Activated CD8-positive, alpha-beta memory T cell treated with anti-CD3 and anti-CD28 coated beads for 1 hour (primary cell): ENCODE measurements at places on chromosomes 6 and 20.

DNA sequence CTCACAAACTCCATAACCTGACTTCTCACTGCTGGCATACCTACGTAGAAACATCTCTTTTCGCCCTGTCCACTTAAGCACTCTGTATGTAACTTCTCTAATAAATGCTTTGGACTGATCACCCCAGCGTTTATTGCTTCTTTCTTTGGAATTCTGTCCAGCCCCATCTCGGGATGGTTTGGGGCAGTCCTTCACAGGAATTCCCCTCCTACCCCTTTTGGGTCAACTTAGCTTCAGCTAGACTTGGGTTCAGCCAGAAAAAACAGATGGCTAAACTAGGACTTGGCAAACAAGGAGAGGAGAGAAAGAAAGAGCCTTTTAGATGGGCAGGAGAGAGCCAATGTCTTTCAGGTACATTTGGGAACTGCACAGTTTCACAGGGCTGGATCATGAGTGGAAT, 3.9 kb upstream of the LTV1 start:
- DNase-seq: no peak

GRCh38 chr6:24574809-24575208, 71.2 kb downstream of the KIAA0319 start:
- DNase-seq: no peak

- DNase-seq: no peak
Measured at GRCh38 chr20:34525709-34526416, 9.6 kb downstream of the DYNLRB1 start.

DNA sequence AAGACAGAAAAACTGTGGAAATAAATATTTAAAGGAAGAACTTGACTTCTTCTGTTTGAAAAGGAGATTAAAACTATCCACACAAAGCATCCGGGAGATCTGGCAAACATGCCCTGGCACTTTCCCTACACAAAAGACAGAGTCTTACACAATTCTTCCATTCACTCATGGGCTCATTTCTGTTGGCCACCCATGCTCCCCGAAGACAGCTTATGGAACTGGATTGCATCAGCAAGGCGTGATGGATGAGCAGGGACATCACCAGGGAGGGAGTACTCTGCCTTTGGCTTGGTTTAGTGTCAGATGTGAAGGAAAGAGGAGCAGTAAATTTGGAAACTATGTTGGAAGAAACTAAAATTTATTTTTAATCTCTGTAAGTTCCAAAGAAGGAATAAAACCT, 379.3 kb downstream of the CD109 start:
- DNase-seq: no peak

DNA sequence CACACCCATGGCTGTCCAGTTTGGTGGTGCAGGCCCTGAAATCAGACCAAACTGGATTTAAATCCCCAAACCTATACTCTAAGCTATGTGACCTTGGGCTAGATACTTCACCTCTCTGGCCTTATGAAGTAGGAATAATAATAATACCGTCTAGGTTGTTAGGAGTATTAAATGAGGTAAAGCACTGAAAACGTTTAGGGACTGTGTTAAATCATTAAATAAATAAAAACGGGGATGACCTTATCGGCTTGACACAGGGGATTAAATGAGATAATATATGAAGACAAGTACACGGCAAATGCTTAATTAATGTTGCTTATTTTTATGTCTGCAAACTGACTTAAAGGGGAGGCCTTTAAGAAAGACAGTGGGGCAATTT, 672 bp upstream of the STK4 start:
- no peak for DNase-seq

DNA sequence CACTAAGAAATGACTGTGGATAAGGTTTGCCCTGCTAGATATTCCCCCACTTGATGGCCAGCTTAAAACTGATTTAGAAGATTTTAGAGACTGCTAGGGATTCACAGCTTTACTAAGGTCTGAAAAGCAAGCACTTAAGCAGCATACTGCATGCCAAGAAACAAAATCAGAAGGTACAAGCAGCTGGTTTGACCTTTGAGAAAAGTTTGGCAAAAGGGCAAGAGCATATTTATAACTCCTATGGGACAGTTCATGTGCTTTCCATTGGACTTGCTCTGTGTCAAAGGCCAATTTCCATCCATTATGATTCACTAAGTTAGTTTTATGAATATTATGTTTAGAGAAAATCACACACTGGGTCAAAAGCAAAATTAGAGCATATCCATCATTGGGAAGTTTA, 402.8 kb downstream of the PKHD1 start:
- no peak for DNase-seq

DNA sequence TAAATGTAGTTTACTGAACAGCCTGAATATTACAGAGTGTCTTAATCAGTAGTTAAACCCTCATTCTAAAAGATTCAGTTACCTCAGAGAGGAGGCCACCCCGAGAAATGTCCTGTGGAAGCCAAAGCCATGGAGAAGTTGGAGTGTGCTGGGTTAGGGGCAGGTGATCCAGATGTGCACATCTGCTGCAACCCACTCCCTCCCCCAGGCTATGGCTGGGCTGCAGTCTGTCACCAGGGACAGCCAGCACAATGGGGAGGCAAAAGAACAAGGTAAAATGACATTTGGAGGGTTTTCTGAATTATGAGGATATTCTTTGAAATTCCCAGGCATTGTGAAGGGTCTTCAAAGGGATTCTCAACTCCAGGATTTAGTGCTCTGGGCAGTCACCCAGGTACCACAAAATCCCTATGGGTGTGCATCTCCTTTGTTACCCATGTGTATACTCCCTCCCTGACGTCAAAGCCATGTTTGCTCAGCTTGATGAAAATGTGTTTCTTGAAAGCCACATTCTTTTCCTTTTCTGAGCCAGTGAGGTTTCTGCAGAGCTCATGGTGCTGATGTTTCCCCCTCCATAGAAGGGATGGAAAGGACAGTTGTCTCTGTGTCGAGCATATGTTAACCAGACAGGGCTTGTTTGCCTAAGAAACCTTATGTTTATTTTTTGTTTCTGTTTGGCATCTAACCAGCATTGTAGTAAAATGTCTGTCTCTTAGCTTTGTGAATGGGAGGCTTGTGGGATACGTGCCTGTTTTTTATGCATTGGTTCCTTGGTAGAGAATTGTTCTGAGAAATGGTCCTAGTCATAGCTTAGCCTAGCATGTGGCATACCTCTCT, 212.3 kb upstream of the TBX18 start:
- DNase-seq: no peak

- DNase-seq: no peak
Measured at GRCh38 chr6:113304116-113304515, 553.0 kb upstream of the MARCKS start.

GRCh38 chr6:98241630-98242029, 592.7 kb upstream of the POU3F2 start:
- no peak for DNase-seq

DNA sequence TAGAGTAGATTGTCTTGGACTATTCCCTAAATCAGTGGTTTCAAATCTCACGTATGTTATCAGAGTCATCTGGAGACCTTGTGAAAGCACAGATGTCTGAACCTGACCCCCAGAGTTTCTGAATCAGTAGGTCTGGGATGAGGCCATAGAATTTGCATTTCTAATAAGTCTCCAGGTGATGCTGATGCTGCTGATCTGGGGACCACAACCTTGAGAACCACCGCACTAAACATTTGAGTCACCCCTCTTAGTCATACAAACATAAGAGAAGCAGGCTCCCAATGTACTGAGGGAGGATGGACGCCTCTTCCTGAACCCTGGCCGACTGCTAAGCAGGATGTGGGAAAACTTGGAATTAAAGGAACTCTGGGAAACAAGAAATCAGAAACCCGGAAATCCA, 187.8 kb upstream of the PRDM1 start:
- no peak for DNase-seq

DNA sequence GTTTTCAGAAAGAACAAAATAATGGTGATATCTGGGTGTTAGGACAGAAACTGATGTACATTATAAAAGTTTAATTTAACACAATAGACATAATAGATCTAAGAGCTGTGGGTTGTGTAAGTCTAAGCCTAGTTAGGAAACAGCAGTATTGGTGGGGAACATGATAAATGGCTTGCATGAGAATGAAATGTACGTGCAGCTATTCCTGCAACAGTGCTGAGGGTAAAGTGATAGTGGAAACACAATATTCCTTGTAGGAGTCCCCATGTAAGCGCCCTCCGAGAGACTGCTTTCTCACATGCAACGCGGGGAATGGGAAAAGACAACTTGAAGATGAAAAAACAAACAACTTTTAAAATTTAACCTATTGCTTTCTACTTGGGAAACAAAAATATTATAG, 96.6 kb upstream of the TRAF3IP2 start:
- no peak for DNase-seq

GRCh38 chr20:43963233-43963632, 48.6 kb downstream of the TOX2 start:
- DNase-seq: no peak

- DNase-seq: no peak
Measured at GRCh38 chr6:162242915-162243314, 484.7 kb downstream of the PRKN start.

- no peak for DNase-seq
Measured at GRCh38 chr6:111469543-111469942, 13.5 kb downstream of the REV3L start.

GRCh38 chr6:12776291-12776690, 59.7 kb downstream of the PHACTR1 start:
- DNase-seq: no peak

GRCh38 chr6:160355001-160355400, 6.8 kb downstream of the SLC22A3 start:
- no peak for DNase-seq

DNA sequence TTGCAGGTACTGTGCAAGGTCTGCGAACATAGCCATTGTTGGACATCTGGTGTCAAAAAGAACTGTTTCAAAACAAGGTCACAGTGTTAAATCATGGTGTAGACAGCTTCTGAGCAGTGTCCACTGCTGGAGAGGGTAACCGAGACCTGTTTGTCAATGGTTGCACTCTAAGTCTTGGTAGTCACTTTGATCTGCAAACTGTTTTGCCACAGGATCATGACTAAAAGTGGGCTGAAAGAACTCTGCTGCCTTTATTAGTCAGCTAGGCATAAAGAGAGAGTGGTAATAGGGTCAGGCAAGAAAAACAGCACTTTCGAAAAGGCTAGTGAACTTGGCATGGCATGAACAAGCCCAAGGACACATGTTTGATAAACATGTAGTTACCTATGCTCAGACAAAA, 552.3 kb upstream of the CITED2 start:
- no peak for DNase-seq

DNA sequence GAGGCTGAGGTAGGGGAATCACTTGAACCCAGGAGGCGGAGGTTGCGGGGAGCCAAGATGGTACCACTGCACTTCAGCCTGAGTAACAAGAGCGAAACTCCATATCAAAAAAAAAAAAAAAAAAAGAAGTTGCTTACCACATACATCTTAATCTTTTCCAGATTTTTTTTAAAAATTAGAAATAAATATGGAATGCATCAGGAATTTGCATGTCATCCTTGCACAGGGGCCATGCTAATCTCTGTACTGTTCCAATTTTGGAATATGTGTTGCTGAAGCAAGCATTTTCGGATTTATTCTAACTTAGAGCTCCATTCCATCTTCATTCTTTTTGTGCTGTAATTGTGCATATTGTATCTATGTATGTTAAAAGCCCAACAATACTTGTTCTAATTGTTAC, 62.5 kb downstream of the TRPC4AP start:
- DNase-seq: no peak

- no peak for DNase-seq
Measured at GRCh38 chr6:109695468-109695867, 4.4 kb downstream of the FIG4 start.

DNA sequence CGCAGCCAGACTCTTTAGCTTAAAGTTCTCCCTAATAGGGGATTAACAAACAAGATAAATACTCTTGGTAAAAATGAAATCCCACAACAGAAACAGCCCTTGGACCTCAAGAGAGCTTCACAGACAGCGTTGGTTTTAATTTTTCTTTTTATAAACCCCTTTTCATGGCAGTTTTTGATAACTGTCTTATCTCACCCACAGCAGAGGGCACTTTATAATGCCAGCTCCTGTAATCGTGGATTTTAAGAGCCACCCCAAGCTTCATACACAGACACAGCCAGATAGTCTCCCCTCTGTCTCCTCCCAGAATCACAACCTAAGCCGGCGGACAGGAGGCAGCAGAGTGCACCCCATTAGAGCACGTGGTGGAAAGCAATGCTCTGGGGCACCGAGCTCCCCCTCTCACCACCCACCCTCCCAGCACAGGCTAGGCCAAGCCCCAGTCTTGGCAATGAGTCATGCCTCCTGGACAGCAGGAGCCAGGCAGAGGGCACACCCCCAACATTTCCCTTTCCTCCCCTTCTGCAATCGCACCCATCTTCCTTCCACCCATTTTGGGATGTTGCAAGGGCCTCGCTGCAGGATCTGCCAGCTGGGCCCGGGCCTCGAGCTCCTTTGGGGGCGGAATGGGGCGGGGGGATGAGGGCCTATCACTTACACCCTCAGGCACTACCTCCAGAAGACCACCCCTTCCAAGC, 2.4 kb downstream of the JAG1 start:
- no peak for DNase-seq

GRCh38 chr6:144725736-144726522, 440.8 kb downstream of the UTRN start:
- DNase-seq: no peak

GRCh38 chr6:159149641-159150040, 19.6 kb upstream of the FNDC1 start:
- no peak for DNase-seq

DNA sequence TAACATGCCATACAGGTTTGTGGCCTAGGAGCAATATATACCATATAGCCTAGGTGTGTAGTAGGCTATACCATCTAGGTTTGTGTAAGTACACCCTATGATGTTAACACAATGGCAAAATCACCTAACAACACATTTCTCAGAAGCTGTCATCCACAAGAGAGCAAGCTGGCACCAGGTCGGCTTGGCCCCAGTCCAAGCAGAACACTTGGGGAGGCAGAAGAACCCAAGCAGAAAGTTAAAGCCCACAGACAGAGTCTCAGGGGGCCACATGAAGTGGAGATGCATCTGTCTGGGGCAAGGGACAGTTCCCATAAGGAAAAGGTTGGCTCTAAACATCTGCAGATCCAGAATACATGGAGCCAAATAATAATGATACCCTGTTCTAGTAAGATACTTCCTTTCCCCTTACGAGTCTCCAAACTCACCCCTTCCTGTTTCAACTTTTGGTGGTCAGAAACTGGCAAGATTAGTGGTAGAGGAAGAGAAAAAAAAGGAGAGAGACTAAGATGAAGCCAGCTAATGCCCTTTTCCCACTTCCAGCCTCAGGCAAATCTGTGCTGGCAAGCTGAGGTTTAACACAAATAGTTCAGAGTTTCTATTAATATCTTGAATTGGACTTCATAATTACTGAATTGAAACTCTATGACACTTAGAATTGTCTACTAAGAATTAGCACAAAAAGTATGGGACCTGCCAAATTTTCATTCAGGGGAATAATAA, 29.5 kb downstream of the TCF21 start:
- no peak for DNase-seq

DNA sequence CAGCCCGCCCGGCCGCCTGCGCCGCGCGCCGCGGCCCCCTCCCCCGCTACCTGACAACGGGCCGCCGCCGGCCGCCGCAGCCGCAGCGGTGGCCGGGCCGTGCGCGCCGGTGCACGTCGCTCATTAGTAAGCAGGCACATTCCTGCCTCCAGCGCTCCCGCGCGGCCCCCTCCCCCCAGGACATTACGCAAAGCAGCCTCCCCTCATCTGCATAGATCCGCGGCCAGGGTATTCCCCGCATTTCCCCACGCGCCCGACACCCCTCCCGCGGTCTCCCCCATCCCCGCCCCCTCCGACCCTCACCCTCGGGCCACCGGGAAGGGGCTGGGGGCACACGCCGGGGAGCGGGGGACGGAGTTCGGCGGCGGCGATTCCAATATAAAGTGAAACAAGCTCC, at the start of gene HIVEP2:
TSS of gene HIVEP2 (minus strand) at position 128 of the 397 bp plus-strand sequence. CDS start 170,438 bp downstream, outside the sequence.
- DNase-seq: peak; percentile 79

GRCh38 chr6:46736906-46737305, 1.7 kb upstream of the PLA2G7 start:
- no peak for DNase-seq

- DNase-seq: no peak
Measured at GRCh38 chr20:18048176-18048575, 9.5 kb downstream of the OVOL2 start.
